ENCODE measurements at places on chromosomes 5 and 9.

GRCh38 chr5:79436224-79436623, 77.7 kb downstream of the HOMER1 start:
- DNase-seq, result no peak

- peak; percentile 67 for DNase-seq
These were observed 1.2 kb downstream of the ST8SIA4 start for GRCh38 chr5:100901821-100902341.

DNA sequence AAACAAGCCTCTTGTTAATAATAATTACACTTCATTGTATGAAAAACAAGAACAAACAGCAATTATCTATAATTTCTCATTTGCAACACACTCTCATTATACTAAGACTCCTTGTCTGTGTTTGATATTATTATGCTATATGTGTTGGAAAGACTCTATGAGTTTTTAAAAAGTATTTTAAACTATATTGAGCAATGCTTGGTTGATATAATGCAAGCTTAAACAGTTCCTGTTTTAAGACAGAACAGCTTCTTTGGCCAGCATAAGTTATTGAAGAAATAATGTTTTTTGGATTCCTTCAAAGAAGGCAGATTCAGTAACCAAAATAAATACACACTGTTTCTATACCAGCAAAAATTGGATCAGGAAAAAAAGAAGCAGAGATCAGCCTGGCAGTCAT, 871.4 kb downstream of the MAT2B start:
- DNase-seq, result no peak

DNA sequence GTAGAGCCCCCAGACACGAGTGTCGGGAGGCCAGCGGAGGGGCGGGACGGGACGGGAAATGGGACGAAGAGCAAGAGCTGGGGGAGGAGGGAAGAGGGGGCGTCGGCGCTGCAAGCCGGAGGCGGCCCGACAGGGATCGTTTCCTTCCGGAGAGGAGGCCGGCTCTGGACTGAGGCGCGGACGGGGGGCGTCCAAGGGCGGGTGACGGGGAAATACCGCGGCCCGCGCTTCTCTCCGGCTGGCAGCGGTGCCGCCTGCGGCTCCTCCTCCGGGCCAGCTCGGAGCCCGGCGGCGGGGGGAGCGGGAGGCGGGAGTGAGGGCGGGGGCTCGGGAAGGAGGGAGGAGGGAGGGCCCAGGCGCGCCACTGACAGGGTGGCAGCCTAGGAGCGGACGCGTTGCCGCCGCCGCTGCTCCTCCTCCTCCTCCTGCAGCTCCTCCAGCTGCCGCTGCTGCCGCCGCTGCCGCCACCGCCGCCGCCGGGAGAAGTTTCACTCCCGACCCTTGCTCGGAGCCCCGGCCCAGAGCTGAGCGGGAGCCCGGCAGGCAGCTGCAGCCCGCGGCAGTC, at the start of gene CHSY3:
TSS of gene CHSY3 (plus strand) at position 364 of the 565 bp plus-strand sequence.
- peak; percentile 93 for DNase-seq

DNA sequence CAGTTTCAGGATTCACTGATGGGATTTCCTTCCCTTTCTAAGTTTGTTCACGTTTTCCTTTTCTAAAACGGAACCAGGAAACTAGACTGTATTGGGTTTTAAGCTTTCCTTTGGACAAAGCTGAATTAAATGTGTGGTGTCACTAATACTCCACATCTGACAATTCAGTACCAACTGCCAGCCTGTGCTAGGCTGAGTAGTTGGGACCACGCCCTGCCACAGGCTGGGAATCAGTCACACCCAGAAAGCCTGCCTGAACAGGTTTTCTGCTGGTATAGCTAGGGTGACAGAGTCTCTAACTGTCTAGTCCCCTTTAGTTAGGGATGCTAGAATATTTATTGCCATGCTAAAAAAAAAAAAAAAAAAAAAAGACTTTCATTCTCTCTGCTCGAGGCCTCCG, 15.6 kb downstream of the SPACA9 start:
- DNase-seq, result no peak

DNA sequence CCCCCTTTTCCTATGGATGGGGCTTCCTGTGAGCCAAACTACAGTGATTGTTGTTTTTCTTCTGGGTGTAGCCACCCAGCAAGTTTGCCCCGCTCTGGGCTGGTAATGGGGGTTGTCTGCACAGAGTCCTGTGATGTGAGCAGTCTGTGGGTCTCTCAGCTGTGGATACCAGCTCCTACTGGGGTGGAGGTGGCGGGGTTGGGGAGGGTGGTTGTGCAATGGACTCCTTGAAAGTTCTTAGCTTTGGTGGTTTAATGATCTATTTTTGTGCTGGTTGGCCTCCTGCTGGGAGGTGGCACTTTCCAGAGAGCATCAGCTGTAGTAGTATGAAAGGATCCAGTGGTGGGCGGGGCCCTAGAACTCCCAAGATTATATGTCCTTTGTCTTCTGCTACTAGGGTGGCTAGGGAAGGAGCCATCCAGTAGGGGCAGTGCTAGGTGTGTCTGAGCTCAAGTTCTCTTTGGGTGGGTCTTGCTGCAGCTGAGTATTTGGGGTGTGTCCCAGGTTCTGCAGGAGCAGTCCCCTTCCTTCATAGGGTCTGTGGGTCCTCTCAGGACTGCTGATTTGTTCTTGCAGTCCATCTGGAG, 275.6 kb upstream of the PAPPA start:
- no peak for DNase-seq

- DNase-seq, result no peak
These were observed 240.9 kb upstream of the TBCA start for GRCh38 chr5:78016863-78017529.

- DNase-seq, result no peak
These were observed 593.1 kb downstream of the MAT2B start for GRCh38 chr5:164098531-164098930.

DNA sequence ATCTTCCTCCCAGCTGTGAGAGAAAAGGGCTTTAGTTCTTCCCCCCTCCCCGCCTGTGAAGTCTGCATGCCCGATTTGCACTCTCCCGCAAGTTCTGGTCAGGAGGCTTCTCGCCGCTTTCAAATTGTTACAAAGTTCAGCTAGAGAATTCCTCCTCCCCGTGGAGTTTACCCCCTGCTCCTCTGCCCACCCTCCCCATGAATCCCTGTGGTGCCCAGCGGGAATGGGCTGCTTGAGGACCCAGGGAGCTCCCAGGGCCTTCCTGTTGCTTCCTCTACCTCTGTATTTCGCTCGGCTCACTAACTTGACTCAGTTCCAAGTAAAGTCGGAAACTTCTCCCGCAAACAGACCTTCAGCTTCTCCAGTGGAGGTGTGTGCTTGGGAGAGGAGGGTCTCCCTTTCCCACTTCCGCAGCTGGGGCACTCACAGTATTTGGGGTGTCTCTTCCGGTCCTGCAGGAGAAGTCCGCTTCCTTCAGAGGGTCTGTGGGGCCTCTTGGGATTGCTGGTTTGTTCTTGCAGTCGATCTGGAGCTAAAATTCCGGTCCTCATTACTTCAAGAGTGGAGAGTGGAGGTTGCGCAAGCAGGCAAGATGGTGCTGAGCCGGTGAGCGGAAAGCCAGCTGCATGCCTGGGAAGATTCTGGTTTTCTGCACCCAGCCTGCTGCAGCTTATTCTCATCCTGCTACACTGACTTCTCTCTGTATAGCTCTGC, 97.8 kb downstream of the ADAMTS12 start:
- no peak for DNase-seq

- peak; percentile 64 for DNase-seq
These were observed 9.1 kb downstream of the TYRP1 start for GRCh38 chr9:12702160-12702758.

- no peak for DNase-seq
These were observed 204.9 kb upstream of the TARS1 start for GRCh38 chr5:33235824-33236223.

DNA sequence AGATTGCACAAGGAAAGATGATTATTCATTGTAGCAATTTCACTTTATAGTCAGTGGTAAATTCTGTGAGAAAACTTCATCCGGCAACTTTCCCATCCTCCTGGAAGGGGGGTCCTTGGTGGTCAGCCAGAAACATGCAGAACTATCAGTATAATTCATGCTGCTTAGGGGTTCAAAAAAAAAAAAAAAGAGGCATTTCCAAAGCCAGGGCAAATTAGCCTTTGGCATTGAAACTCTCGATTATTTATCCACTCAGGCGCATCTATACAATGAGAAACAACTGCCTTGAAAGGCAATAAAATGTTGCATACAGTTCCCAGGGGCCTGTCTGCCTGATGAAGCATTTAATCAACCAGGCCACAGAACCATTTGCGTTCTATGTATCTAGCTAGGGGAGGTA, 263.3 kb downstream of the TMEM167A start:
- no peak for DNase-seq

DNA sequence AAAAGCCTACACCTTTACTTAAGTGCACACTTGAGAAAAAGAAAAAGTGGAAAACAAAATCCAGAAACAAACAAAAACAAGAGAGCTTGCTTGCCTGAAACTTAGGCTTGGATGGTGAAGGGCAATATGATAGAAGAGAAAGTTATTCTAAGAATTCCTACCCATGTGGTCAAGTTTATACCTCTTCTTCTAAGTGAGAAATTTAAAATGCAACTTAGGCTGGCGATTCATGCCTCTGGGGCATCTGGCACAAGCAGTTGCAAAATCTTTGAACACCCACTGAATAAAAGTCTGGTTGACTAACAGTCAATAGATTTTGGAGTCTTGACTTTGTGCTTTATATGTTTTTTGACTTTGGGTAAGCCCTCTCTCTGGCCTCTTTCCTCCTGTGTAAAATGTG, 239.6 kb downstream of the KDM4C start:
- no peak for DNase-seq

GRCh38 chr5:65086234-65086890, 317.6 kb downstream of the CWC27 start:
- no peak for DNase-seq

- DNase-seq, result no peak
These were observed 92.6 kb downstream of the GTF3C4 start for GRCh38 chr9:132762896-132763295.

GRCh38 chr9:121895818-121896544, 197.1 kb downstream of the TTLL11 start:
- no peak for DNase-seq

DNA sequence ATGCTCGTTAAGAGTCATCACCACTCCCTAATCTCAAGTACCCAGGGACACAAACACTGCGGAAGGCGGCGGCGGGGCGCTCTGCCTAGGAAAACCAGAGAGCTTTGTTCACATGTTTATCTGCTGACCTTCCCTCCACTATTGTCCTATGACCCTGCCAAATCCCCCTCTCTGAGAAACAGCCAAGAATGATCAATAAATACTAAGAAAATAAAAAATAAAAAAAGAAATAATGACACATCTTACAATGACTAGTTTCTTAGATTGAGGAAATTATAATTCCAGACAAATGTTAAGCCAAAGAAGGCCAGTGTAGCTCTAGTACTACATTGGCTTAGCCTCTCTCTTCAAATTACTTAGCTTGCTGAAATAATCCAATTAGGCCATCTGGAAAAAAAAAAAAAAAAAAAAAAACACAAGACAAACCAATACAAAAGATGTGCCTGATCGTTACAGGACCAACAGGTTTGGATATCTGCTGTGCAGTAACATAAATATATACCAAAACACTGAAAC, 58.0 kb downstream of the ANXA2R start:
- no peak for DNase-seq

DNA sequence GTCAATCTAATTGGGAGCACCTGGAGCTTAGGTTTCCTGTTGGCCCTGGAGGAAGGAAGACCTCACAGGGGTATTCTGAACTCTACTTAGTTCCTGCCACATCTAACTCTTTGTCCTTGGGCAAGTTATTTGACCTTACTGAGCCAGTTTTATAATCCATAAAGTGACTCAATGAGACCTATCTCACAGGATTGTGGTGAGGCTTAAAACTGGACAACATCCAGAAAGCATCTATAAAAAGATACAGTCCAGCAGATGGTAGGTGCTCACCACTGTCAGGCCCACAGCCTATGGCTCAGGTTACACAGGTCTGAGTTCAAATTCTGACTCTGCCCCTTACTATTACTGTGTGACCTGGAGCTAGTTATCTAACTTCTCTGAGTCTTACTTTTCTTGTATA, 23.3 kb downstream of the KCNV2 start:
- DNase-seq, result no peak
